ENCODE measurements at places on chromosomes 7 and 10.

DNA sequence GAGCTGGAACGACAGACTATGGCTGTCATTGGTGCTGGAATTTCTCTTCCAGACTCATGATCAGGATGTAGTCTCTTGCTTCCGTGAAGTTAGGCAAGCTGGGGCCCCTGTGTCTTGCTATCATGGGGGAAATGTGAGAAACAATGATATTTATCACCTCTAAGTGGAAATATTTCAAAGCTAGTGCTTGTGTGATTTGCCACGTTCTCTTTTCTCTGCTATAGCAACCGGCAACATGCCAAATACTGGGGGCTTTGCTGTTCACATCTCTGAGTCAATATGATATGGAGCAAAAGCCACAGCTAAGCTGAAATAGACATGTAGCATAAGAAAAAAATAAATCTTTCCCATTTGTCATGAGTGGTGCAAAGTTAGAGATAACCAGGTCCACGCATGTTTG, 668.2 kb upstream of the IGFBP3 start:
- DNase-seq = no peak

DNA sequence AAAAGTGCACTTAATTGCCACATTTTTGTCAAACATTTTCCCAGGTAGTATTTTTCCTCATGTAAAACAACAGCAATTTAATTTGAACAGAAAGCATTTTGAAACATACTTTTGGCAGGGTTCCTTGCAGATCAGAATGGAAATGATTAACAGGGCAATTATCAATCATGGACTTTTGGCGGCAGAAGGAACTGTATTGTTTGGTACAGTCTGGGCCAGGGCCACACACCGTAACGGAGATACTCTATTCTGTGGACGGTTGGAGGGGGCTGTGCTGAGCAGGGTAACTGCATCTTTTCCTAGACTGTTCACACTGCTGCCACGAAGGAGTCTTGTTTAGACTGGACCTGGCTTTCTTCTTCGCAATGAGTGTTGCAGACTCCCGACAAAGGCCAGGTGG, 62.3 kb downstream of the EGFR start:
- no peak for DNase-seq

DNA sequence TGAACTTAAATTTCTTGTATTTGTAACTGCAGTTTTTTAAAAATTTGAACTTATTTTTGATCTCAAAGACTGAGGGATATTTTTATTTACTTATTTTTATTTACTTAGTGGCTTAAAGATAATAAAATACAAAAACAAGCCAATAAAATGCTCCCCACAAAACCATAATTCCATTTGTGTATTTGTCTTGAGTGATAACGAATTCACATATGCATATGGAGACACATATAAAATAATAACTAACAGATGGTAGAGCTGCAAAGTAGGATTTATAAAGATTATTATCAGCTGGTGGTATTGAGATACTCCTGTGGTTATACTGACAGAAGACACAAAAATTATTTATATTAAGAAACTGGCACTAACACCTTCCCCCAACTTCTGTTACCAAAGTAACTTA, 90.2 kb upstream of the RPA3 start:
- DNase-seq = no peak

GRCh38 chr10:116785867-116786266, 43.5 kb upstream of the HSPA12A start:
- DNase-seq = no peak

DNA sequence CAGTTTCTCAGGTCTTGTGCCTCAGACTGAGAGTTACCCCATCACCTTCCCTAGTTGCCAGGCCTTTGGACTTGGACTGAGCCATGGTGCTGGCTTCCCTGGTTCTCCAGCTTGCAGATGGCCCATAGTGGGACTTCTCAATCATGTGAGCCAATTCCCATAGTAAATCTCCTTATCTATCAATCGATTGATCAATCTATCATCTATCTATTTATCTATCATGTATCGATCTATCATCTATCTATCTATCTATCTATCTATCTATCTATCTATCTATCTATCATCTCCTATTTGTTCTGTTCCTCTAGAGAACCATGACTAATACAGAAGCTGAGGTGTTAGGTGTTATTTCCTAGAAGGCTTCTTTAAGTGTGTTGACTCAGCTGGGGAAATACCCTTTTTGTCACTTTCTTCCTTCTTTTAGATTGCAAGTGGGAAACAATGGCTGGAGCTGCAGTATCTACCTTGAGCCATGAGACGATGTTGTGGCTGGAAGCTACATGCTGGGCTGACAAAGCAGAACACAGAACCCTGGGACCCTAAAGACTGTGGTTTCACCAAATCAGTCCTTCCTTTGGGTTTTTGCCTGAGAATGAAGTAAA, 234.7 kb upstream of the GLI3 start:
- DNase-seq = no peak

Measured in SK-N-MC (cell line).